Activated CD4-positive, alpha-beta T cell treated with anti-CD3 and anti-CD28 coated beads for 36 hours (primary cell): ENCODE measurements at places on chromosomes 5 and 9.

DNA sequence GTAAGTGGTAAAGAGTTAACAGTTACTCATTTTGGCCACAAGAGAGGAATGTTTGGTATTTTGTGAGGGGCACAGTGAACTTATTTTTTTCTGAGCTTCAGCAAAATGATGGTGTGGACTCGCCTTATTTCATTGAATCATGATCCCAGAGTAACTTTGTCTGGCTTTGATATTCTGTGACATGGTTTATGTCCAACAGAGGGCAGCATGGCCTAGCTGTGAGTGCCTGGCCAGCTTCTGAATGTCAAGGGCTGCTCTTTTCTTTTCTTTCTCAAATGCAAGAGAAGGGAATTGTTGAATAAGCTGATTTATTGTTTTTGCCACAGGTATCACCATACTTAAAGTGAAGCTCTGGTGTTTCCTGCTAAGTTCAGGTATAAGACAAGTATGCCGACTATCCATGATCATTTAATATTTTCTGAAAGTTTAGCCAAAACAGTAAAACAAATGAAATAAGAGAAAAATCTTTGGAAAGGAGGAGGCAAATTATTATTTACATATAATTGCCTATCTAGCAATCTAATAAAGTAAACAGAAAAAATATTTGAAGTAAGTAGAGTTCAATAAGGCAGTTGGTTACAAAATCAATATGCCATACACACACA lies 31.7 kb downstream of the MRPL22 start:
- peak; percentile 29 for DNase-seq

- no peak for DNase-seq
Observed at GRCh38 chr5:75017971-75018370, 34.4 kb downstream of the GCNT4 start.

- DNase-seq = no peak
Observed at GRCh38 chr5:14848385-14848784, 23.2 kb downstream of the ANKH start.

DNA sequence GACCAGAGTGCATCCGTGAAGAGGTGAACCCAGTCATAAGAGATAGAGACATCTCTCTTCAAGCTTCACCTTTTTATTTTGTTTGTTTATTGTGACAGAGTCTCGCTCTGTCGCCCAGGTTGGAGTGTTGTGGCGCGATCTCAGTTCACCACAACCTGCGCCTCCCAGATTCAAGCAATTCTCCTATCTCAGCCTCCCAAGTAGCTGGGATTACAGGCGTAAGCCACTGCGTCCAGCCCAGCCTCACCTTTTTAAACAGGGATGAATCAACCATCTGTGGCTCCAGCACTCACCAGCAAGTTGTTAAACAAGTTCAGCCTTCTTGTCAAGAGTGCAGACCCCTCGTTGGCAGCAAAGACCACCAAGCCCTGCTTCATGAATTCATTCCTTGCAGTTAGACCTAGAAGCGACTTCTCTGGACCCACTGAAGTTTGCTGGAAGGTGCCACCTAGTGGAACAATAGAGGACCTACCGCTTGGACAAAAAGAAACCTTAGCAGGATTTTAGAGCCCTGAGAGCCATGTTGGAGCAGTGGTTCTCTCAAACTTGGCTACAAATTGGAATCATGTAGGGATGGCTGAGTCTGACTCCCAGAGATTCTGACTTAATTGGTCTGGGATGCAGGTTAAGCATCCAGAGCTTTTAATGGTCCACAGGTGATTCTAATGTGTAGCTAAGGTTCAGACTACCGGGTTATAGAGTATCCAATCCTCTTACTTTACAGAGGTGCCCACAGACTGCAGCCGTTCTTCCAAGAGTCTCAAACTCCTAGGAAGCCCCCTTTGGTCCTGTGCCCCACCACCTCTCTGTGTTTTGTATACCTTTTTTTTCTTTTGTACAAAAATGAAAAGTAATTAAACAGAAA lies 10.5 kb upstream of the GALNT10 start:
- peak; percentile 46 for DNase-seq

GRCh38 chr9:38331141-38331540 lies 61.4 kb upstream of the ALDH1B1 start:
- no peak for DNase-seq

- no peak for DNase-seq
Observed at GRCh38 chr5:108556441-108557145, 174.7 kb upstream of the FBXL17 start.

- no peak for DNase-seq
Observed at GRCh38 chr9:82882138-82882537, 180.8 kb downstream of the RASEF start.

DNA sequence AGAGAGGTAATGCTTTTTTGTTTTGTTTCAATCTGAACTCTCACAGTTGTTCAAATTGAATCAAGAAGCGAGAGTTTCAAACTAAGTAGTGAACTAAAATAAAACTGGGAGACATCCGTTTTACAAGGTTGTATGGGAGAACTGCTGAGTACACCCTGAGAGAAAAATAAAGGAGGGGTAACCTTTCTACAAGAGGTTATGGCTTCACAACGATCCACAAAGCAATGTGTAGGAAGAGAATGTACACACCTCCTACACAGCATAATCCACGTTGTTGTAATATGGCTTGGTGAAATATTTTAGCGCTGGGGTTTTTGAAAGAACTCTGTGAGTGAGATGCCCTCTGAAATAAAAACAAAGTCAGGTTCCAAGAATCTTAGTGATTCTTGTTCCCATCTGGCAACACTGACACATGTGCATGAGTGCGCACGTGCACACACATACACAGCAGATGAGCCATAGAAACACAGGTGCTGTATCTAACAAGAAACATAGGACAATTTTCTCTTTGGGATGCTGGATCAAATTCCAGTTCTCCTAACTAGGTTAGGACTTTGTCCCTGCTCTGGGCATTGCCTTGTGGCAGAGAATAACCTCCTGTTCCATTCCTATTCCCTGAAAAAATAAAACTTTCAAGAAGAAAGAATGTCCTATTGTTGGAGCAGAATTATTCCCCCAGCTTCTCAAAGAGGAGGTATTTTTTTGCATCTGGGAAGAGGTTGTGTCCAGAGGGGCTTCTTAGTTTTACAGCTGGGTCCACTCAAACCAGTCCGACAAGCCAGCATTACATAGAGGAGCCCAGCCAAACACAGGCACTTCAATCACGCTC lies 94.5 kb upstream of the EFNA5 start:
- no peak for DNase-seq

- peak; percentile 41 for DNase-seq
Observed at GRCh38 chr9:126860757-126861466, 473 bp downstream of the ZBTB34 start.

DNA sequence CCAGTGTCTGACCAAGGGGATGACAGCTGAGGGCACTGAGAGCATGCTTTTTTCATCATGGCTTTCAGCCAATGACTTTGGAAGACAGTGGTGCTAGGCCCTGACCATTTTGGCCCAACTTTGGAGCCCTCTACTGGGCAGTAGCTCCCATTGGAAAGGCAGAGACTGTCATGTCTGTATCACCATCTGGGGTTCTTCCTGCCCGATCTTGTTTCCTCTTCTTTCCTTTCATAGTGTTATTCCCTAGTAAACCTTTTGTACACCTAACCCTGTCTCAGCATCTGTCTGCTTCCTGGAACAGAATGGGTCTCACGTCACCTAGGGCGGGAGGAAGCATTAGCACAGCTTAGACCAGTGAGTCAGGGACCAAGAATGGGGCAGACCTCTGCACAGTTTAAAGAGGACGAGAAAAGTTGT lies 97.4 kb upstream of the MAST4 start:
- DNase-seq = peak; percentile 30

GRCh38 chr5:169871826-169872490 lies 108.3 kb downstream of the INSYN2B start:
- DNase-seq = no peak

DNA sequence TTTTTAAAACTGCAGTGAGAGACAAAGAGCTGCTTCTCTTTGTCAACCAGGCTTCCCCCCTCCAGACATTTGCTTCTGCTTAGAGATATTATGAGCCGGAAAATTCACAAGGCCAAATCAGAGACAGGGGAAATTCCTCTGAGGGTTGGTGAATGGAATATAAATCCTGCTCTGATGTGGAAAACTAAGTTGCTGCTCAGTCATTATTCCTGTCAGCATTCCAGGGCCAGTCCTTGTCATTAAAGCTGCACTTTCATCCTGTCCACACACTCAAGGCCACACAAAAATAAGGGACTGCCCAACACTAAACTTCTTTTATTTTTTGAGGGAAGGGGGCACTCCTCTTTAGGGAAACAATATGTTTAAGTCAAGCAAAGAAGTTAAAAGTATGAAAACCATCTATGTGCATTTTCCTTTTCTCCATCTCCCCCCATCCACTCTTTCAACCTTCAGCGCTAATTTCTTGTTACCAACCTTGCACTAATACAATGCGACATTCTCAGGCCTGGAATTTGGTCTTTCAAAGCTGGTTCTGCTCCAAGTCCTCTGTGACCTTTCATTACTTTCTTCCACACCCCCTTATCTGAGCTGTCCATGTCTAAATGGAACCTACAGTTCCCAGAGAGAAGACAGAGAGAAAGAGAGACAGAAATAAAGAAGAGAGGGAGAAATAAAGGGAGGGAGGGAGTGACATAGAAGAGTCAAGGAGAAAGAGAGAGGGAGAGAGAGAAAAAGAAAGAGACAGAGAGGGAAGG lies 118.9 kb upstream of the S1PR3 start:
- DNase-seq = no peak

- DNase-seq = peak; percentile 81
Observed at GRCh38 chr9:128072144-128073021, 4.4 kb downstream of the SLC25A25 start.

DNA sequence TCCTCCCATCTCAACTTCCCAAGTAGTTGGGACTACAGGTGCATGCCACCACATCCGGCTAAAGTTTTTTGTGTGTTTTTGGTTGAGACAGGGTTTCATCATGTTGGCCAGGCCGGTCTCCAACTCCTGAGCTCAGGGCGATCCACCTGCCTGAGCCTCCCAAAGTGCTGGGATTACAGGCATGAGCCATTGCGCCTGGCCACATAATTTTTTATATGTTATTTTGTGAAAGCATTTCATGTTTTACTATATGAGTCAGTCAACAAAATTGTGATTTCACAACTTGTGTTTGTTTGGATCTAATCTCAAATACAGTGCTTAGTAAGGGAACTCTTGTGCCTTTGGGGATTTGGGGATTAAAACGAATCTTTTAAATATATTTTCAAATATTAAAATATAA lies 20.0 kb upstream of the FAM120AOS start:
- DNase-seq = no peak

DNA sequence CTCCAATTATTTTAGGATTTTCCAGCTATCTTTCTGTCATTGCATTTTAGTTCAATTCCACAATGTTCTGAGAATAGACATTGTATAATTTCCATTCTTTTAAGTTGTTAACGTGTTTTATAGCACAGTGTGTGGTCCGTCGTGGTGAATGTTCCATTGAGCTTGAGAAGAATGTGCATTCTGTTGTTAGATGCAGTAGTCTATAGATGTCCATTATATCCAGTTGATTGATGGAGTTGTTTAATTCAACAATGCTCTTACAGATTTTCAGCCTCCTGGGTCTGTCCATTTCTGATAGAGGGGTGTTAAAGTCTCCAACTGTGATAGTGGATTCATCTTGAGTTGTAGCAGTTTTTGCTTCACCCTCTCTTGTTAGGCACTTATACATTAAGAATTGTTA lies 1587.7 kb upstream of the NUDT12 start:
- no peak for DNase-seq

DNA sequence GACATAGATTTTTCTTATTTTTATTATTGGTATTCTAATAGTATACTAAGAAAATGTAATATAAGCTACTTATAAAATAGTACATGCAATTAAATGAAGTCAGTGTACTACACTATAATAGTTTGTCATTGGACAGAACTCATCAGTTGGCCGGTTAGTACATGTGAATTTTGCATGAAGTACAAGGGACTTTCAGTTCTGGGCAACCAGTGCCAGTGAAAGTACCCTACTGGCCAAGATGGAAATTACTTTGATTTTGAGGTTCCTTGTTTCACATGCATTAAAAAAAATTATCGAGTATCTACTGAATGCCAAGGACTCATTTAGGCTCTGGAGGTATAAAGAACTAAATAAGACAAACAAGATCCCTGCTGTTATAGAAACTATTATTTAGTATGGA lies 213.4 kb upstream of the ELL2 start:
- no peak for DNase-seq

- no peak for DNase-seq
Observed at GRCh38 chr9:89576404-89576839, 28.4 kb upstream of the GADD45G start.

- DNase-seq = no peak
Observed at GRCh38 chr9:79644601-79645000, 72.8 kb downstream of the TLE4 start.

- no peak for DNase-seq
Observed at GRCh38 chr5:44801992-44802391, 6.8 kb upstream of the MRPS30 start.

GRCh38 chr9:133701981-133702797 lies 36.0 kb downstream of the SARDH start:
- peak; percentile 88 for DNase-seq

DNA sequence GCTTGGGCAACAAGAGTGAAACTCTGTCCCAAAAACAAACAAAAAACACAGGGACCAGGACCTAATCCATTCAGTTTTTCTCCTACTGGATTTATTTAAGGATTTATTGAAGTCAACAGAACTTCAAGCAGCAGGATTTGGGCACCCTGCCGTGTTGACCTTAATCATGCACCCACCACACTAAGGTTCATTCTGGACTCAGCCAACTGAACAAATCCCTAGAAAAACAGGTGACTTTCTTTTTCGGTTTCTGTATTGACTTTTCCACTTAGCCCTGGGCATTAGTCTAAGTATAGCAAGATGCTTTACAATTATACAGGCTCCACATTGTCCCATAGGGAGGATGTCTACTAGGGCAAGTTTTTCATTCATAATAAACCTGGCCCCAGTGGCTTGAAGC lies 30.0 kb downstream of the ZNF131 start:
- DNase-seq = no peak

- no peak for DNase-seq
Observed at GRCh38 chr5:133707629-133708028, 95.3 kb upstream of the FSTL4 start.

GRCh38 chr9:88433583-88434255 lies 45.5 kb downstream of the SPIN1 start:
- no peak for DNase-seq

DNA sequence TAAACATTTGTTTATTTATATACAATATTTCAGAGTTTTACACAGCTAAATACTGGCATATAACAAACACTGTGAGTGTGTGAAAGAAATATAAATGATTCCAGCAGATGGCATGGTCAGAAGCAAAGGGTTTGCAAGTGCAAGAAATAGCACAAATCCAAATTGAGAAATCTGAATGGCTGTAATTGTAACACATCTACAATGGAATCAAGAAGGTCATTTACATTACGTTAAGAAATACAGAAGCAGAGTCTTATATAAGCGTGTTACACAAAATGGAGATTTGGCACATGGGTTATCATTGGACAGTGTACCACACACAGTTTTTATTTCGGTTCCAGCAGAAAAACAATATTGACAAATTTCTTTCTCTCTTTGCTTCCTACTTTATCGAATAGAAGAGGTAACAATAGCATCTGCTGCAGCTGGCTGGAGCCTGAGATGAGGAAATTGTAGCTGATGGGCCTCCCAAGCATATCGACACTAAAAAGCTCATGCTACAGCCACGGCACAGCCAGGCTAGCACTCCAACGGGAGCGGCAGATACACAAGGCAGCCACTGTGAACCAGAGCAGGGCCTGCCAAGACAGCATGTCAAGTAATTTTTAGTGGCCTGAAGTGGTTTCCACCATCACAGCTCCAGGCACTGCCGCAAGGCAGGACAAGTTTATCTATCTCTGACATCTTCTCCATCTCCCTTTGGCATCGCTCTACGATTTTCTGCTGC lies 564.6 kb upstream of the DMAC1 start:
- DNase-seq = no peak
